Stimulated activated CD8-positive, alpha-beta memory T cell treated with anti-CD3 and anti-CD28 coated beads, Interleukin-12 subunit alpha, Interleukin-12 subunit beta, amount 100 ng/mL, for 4 hours (primary cell): ENCODE measurements at places on chromosomes 3 and 15.

DNA sequence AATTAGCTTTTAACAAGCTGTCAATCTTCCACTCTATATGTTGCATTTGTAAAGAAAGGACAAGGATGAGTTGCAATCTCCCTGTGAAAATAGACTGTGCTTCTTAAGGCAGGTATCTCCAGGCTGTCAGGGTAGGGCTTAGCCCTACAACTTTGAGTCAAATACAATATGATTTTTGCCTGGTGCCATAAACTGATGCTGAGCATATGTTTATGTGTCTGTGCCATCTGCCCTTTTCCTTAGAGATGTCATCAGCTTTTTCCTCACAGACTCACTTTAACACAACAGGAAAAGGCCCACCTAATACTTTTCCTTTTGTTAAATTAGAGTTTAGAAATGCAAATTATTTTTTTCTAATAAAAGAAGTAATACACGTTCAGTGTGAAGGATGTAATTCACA is 548.3 kb downstream of the NLGN1 start:
- no peak for DNase-seq

DNA sequence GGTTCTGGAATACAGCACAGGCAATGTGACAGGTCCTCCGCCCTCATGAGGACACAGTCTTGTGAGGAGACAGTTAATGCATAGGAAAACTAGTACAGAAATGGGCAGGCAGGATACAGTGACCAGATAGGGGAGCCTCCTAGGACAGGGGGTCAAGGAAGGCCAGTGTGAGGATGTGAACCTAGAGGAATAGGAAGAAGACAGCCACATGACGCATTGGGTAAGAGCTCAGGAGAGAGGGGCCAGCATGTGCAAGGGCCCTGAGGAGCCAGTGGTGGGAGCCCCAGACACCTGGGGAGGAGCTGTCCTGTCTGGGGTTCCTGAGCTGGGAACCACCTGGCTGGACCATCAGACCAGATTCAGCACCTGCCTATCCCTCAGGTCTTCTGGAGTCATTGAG is 15.6 kb downstream of the IRAK2 start:
- no peak for DNase-seq

GRCh38 chr15:65828585-65828984 is 36.5 kb upstream of the DENND4A start:
- DNase-seq, result no peak

GRCh38 chr3:74393426-74393825 is 221.0 kb downstream of the CNTN3 start:
- no peak for DNase-seq

GRCh38 chr3:190941694-190942260 is 79.3 kb upstream of the GMNC start:
- no peak for DNase-seq

DNA sequence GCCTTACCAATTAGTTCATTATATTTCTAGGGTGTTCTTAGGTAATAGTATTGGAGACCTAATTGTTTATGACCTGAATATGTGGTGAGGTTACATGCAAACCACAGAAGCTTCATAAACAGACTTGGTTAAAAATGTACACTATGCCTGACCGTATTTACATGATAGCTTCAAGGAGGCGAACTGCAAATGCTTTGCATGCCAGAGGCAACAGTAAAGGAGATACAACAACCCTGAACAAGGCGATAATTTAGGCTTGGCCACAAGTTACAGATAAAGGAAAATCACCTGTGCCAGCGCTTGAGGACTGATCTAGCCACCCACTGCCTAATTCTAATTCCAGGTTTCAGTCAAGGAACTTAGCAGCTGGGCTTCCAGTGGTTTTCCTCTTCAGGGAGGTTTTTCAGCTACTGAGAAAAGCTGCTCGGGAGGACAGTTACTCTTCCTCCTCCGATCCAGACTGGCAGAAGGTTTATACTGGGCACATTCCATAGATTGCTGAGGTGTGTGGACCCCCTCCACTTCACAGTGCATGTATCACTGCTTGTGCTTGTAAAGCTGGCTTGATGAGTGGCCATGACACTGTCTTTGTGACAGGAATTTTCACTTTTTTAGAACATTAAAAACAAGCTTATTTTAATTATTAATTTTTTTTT is 95.6 kb downstream of the DHX36 start:
- DNase-seq, result no peak
